ENCODE measurements at places on chromosomes 6 and 20.

DNA sequence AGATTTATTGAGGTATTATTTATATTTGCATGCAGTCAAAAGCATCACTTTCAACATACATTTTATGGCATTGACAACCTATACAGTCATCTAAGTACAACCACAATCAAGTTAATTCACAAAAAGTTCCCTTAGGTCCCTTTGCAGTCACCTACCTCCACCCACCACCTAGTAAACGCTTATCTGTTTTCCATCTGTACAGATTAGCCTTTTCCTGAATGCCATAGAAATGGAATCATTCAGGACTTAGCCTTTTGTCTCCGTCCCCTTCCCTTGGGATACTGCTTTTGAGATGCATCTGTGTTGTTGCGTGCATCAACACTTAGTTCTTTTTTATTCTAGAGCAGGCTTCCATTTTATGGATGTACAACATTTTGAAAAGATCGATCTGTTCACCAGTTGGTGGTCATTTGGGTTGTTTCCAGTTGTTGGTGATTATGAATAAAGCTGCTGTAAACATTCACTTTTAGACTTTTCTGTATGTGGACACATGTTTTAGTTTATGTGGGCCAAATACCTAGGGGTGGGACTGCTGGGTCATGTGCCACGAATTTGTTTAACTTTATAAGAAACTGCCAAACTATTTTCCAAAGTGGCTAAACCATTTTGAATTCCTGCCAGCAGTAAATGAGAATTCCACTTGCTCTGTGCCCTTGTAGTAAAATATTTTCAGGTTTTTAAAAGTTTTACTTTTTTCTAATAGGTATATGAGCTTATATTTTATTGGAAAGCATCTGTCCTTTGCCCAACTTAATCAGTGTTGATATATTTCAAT, 17.6 kb upstream of the IFNGR1 start:
- no peak for DNase-seq

DNA sequence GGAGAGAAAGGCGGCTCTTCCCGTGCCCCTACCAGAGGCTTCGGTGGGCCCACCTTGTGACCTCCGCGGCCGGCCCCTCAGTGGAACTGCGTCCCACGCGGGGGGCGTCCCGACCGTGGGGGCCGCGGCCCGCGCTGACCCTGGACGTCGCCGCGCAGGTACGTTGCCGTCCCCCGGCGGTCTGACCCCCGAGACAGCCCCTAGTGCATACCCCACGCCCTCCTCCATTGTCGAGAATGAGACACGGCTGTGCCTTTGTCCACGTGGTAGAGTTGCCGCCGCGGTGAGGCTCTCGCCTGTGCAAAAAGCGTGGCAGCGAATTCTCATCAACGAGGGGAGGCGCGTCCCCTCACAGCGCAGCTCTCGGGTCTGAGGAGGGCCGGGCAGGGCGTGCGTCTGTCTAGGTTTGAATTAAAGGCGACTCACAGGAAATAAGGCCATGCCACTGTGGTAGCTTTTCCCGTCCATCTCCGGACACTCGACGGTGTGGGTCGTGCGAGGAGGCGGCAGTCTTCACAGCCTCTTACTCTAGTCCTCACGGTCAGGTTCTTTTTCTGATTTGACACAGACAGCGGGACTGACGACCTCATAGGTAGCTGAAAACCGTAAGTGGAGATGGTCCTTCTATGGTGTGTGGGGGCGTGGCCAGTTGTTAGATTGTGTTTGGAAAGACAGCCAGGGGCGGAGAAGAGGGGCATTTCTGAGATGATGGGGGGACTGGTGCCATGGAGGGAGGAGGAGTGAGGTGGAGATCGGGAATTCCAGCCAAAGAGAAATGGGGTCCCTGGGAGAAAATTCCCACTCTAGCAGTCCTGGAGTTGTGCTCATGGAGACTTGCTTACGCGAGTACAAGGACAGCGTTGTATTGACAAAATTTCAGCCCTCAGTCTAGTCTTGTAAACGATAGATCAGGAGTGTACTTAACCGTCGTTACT, 580 bp downstream of the NXT1 start:
- peak; percentile 48 for DNase-seq

DNA sequence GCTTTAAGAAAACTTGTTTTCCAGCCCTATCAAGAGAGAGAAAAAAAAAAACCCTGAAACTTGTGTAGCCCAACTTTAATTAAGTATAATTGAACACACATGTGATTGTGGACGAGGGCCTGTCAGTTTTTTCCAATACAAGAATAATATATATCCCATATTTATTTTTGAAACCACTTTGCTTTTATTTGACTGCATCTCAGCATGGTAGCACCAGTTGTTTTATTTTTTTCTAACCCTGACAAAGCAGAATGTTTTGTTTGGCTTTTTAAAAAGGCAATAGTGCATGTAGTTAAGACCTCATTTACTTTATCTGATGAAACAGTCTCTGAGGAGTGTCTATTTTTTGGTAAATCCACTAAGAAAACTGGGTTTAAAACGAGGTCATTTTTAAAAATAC, 257.7 kb downstream of the CDKAL1 start:
- DNase-seq, result no peak

DNA sequence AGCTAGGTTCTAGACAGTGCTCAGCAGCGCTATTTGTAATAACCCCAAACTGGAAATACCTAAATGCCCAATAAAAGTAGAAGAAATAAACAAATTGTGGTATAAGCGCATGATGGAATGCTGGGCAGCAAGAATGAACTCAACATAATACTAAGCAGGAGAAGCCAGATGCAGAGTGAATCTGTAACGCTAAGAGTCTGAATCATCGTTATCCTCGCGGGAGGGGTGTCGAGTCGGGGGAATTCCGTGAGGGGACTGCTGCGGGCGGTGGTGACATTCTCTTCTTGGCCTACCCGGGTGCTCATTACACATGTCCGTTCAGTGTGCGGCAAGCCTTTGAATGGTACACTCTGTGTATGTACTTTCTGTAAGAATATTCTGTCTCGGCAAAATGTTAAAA, 83.7 kb downstream of the SULF2 start:
- DNase-seq, result no peak

DNA sequence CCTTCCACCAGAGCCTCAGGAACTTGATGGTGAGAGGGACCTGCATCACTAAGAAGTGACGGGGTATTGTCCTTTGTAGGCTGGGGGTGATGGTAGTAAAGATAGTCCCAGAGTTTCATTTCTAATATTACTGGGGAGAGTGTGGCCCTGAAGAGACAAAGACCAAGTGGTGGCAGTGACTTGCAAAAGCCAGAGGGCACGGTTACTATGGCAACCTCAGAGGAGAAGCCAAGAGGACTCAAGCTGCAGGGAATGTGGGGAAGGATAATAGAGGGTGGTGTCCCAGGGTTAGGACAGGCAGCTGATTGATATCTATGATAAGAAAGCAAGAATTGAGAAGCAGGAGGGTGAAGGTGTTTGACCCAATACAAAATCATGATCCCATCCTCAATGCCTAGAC, 42.5 kb downstream of the HLA-G start:
- DNase-seq, result no peak

DNA sequence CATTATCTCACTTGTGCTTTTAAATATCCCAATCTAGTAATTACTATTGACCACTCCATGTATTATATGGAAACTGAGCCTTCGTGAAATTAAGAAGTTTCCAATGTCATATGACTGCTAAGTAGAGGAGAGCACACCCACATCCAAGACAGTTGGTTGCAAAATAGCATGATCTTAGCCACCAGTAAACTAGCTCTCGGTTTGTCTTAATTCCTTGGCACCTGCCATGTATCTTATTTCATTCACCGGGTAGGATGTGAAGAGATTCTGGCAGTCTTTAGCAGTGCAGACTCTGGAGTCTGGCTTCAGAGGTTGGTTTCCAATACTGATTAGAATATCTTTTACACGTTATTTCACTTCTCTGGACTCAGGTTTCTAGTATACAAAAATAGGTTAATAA, 270.3 kb downstream of the LAMA2 start:
- no peak for DNase-seq

DNA sequence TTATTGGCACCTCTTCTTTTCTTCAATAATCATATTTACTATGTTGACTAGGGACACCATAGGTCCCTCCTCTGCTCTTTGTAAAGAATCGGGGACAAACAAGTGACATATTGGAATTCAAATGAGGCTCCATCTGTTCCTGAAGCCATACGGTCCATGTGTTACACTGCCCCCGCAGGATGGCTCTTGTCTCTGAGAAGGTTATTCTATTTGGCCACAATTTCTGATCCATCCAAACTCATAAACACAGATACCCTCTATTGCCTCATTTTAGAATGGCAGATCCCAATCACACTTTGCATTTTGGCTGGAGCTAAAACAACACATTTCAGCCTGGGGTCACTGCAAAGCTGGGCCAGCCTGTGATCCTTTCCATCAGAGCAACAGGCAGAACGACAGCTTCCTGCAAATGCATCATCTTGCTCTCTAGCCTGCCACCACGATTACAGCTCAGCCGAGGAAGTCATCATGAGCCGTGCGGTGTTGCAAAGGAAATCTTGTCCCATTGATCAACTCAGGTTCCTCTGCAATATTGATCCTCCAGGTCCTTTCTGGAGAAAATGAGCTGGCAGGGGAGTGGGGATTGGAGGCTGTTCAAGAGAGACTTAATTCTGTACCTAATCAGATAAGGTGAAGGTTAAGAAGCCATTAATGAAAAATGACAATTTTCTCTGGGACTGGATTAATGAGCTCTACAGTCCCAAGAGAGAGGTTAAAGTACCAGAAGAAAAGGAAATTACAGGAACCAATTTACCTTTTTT, 73.1 kb downstream of the AGPAT4 start:
- DNase-seq, result no peak

- no peak for DNase-seq
These were observed 365.9 kb upstream of the CHD6 start for GRCh38 chr20:41984031-41984430.

DNA sequence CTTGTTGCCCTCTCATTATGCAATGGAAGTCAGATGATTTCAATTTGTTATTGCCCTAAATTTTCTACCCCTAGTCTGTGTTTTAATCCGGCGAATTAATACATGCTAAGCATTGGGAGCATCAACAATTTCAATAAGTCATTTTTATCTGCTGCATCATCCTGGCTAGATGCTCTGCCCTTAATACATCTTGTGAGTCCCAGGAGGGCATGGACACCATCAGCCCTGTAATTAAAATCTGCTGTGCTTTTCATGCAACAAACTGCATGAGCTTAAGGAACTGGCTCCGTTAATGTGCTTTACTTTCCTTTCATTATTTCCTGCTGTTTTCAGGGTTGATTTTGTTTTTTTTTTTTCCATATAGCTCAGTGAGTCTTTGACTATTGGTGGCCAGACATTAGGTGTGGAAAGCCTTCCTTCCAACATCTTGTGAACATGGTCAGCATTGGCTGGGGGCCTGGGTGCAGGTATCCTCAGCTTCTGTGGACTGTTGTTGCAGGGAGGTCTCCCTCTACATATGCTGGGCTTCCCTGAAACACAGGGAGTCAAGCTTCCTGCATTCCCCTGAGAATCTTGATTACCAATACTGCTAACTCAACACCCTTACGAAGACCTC, 8.5 kb upstream of the PBOV1 start:
- no peak for DNase-seq

DNA sequence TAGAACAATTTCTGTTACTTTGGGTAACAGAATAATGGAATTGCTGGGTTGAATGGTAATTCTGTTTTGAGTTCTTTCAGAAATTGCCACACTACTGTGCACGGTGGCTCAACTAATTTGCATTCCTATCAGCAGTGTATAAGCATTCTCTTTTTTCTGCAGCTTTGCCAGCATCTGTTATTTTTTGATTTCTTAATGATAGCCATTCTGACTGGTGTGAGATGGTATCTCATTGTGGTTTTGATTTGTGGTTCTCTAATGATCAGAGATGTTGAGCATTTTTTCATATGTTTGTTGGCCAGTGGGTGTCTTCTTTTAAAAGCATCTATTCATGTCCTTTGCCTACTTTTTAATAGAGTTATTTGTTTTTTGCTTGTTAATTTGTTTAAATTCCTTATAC, 846.8 kb downstream of the KIF16B start:
- no peak for DNase-seq

DNA sequence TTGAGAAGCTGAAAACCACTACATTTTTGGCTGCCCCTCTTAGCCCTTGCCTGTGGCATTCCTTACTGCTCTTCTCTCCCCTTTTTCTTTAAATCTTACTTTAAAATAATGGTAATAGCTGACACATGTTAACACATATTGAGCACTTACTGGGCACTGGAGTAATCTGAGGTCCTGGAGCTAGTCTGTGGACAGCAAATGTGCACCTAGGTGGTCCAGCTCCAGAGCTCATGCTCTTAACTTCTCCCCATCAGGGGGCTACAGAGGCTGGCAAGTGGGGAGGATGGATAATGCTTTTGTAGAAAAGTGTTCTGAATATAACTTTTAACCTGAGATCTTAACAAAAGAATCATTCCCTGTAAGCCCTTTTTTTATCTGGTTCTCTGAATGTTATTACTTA, 74.8 kb downstream of the ADGRB3 start:
- no peak for DNase-seq

- no peak for DNase-seq
These were observed 318.7 kb downstream of the THBS2 start for GRCh38 chr6:168934660-168935627.

DNA sequence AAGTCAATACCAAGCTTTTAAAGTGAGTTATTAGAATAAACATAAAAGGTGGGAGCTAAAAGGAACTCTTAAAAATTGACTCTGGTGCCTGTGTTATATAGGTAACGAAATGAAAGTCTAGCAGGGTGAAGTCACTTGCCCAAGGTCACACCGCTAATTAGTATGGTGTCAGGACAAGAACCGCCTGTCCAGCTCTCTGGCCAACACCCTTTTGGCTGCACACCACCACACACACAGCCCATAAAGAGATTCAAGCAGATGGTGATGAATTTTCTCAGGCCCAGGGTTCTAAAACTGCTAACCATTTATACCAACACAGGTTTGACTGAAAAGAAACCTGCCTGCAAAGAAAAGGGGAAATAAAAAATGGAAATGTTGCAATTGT, 20.2 kb downstream of the GFOD1 start:
- no peak for DNase-seq

DNA sequence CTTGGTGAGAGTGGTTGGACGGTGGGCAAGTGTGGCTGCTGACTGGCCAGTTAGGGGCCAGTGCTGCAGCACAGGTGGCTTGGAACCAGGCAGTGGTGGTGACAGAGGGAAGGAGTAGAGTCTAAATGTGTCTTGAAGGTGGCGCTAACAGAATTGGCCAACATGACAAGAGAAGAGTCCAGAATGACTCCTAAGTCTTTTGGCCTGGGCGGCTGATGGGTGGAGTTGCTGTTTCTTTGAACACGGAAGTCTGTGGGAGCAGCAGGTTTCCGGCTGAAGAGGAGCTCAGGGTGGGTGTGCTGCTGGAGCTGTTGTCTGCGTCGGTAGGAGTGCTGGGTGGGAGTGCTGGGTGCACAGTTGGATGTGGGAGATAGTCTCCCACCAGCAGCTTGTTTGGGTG, 10.1 kb downstream of the LSM14B start:
- no peak for DNase-seq

DNA sequence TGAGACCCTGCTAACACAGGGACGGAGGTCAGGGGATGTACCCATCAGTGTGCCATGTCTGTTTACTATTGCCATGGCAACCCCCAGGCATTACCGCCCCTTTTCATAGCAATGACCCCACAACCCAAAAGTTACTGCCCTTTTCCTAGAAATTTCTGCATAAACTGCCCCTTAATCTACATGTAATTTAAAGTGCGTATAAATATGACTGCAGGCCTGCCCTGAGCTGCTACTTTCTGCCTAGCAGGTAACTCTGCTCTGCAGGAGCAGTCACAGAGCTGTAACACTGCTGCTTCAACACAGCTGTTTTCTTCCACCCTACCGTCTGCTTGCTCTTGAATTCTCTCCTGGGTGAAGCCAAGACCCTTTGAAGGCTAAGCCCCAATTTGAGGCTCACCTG, 57.1 kb upstream of the RPS6KA2 start:
- no peak for DNase-seq

Measured in activated gamma-delta T cell treated with Interleukin-2 at 50 U/mL for 16 hours (primary cell).